ENCODE measurements at places on chromosomes 16 and 17.

DNA sequence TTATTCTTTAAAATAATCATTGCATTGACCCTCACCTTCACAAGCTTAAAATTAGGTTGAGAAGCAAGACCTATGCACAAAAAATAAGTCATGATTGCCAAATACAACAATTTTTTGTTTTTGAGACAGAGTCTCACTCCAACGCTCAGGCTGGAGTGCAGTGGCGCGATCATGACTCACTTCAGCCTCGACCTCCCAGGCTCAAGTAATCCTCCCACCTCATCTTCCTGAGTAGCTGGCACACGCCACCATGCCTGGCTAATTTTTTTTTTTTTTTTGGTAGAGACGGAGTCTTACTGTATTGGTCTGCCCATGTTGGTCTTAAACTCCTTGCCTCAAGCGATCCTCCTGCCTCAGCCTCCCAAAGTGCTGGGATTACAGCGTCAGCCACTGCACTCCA, 24.2 kb downstream of the ZNF652 start:
- peak overlapping the region; percentile 46 for H3K27ac ChIP-seq
- no peak for DNase-seq
- H3K4me1 ChIP-seq, result no peaks in the 10 kb centered on the region
- H3K27me3 ChIP-seq, result no peaks in the 10 kb centered on the region
- no peaks in the 10 kb centered on the region for H3K36me3 ChIP-seq

DNA sequence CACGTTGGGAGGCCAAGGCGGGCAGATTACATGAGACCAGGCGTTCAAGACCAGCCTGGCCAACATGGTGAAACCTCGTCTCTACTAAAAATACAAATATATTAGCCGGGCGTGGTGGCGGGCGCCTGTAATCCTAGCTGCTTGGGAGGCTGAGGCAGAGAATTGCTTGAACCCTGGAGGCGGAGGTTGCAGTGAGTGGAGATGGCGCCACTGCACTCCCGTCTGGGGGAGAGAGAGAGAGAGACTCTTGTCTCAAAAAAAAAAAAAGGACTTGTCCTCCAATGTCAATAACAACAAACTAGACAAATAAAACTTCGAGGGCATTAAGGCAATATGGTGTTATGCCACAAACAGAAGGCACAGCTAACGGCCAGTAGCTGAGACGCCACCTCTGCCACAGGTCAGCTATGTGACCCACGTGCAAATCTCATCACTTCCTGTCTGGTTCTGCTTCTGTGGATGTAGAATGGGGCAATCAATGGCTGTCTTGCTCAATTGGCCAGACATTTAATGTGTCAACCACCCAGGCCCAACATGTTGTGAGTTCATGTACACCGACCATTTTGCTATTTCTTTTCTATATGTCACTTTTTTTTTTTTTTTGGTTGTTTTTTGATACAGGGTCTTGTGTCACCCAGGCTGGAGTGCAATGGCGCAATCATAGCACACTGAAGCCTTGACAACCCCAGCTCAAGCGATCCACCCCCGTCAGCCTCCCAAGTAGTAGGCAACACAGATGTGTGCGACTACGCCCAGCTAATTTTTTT, 834 bp upstream of the TXNDC11 start:
- DNase-seq, result peak; percentile 17
- peaks cover 6% of the 10 kb centered on the region for H3K4me1 ChIP-seq
- H3K4me3 ChIP-seq, result peak overlapping the region; percentile 72
- peak overlapping the region; percentile 78 for H3K27ac ChIP-seq
- no peaks in the 10 kb centered on the region for H3K36me3 ChIP-seq

- H3K4me3 ChIP-seq, result no peak overlapping the region
- H3K4me1 ChIP-seq, result no peaks in the 10 kb centered on the region
- H3K27ac ChIP-seq, result no peak overlapping the region
- no peaks in the 10 kb centered on the region for H3K27me3 ChIP-seq
Observed at GRCh38 chr17:1597861-1598342, 30.7 kb downstream of the SLC43A2 start.

DNA sequence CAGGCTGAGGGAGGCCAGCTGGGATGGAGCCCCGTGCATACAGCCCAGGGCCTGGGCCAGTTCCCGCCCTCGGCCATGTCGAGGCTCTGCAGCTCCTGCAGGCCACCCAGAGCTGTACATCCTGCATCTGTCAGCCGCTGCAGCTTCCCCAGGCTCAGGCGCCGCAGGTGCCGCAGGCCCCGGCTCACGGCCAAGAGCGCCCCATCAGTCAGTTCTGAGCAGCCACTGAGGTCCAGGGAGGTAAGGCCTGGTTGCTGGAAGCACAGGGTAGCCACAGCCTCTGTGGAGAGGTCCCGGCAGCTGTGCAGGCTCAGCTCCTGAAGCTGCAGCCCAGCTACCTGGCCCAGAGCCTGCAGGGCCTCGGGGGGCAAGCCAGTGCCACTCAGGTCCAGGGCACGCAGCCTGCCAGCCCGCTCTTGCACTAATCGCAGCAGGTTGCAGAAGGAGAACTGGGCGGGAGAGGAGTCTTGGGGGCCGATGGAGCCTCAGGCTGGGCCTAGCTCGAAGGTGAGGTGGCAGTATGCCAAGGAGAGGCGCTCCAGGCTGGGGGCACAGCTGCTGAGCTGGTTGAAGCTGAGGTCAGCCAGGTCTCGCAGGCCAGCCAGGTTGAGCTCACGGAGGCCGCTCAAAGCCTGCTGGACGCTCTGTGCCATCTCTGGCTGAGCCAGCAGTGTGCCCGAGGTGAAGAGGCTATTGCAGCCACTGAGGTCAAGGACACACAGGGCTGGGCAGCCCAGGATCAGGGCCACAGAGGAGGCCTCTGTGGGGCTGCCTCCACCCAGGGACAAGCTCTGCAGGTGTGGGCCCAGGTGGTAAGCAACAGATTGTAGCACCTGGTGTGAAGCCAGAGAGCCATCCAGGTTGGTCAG, 11.4 kb downstream of the ELMO3 start:
- H3K27ac ChIP-seq, result no peak overlapping the region
- H3K4me1 ChIP-seq, result peaks cover 11% of the 10 kb centered on the region
- DNase-seq, result no peak
- no peaks in the 10 kb centered on the region for H3K36me3 ChIP-seq
- H3K4me3 ChIP-seq, result no peak overlapping the region

DNA sequence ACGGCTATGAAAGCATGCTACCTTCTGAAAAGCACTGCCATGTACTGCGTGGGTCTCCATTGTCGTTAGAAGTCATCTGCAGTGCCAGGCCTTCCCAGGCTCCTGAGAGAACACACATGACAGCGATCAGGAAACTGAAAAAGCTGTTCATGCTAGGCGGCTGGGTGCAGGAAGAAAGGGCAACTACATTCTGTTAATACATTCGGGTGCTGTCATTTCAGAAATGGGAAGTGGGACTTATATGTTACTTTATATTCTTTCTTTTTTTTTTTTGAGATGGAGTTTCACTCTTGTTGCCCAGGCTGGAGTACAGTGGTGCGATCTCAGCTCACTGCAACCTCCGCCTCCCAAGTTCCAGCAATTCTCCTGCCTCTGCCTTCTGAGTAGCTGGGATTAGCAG, 19.9 kb downstream of the CFAP20 start:
- H3K36me3 ChIP-seq, result peaks cover 12% of the 10 kb centered on the region
- H3K27ac ChIP-seq, result no peak overlapping the region
- no peaks in the 10 kb centered on the region for H3K27me3 ChIP-seq
- H3K4me3 ChIP-seq, result no peak overlapping the region
- no peak for DNase-seq

- H3K27me3 ChIP-seq, result no peaks in the 10 kb centered on the region
- no peak overlapping the region for H3K4me3 ChIP-seq
- peak overlapping the region; percentile 80 for H3K27ac ChIP-seq
- H3K4me1 ChIP-seq, result no peaks in the 10 kb centered on the region
- peak; percentile 75 for DNase-seq
Observed at GRCh38 chr17:64190472-64190871, 60.5 kb upstream of the ERN1 start.

DNA sequence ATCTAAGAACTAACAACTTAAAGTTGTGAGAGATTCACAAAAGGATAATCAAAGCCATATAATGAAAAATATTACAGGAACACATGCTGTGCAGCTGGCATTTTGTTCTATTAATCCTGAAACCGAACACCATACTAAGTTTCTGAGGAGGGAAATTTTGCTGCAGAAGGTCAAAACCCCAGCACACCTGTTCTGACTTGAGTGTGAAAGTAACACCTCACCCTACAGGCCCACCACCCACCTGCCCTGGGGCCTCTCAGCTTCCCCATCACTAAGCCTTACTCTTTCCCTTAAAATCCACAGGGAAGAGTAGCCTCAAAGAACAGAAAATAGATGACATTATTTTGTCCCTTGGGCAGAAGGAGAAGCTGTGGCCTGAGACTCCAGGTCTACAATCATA, 44.8 kb downstream of the STAT5A start:
- H3K36me3 ChIP-seq, result peaks cover 40% of the 10 kb centered on the region
- H3K27ac ChIP-seq, result no peak overlapping the region
- no peak for DNase-seq
- H3K27me3 ChIP-seq, result no peaks in the 10 kb centered on the region
- H3K4me1 ChIP-seq, result peaks cover 14% of the 10 kb centered on the region

- no peaks in the 10 kb centered on the region for H3K36me3 ChIP-seq
- H3K27ac ChIP-seq, result no peak overlapping the region
- no peaks in the 10 kb centered on the region for H3K4me1 ChIP-seq
- no peak overlapping the region for H3K4me3 ChIP-seq
- H3K27me3 ChIP-seq, result no peaks in the 10 kb centered on the region
Observed at GRCh38 chr17:61427567-61427966, 24.7 kb upstream of the TBX4 start.

DNA sequence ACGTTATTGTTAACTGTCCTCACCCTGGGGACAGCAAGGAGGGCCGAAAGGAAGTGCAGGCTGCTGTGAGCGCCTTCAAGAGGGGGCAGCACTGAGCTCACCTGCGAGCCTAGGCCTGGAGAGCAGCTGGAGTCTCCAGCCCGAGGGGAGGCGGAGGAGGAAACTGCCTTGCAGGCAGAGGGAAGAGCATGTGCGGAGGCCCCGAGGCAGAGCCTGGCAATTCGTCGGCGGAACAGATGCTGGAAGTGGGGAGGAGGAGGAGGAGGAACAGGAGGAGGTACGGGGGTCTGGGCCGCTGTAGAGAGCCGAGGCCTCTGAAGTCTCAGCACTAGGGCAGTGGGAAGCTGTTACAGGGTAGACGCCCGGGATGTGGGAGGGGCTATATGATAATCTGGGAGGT, 49.6 kb upstream of the PLCG2 start:
- H3K27ac ChIP-seq, result no peak overlapping the region
- H3K4me1 ChIP-seq, result peaks cover 10% of the 10 kb centered on the region
- DNase-seq, result no peak
- H3K27me3 ChIP-seq, result no peaks in the 10 kb centered on the region

GRCh38 chr17:1904273-1905182, 74.7 kb downstream of the RPA1 start:
- peaks cover 2% of the 10 kb centered on the region for H3K36me3 ChIP-seq
- DNase-seq, result no peak
- no peak overlapping the region for H3K4me3 ChIP-seq
- H3K27me3 ChIP-seq, result no peaks in the 10 kb centered on the region
- H3K4me1 ChIP-seq, result peaks cover 19% of the 10 kb centered on the region

GRCh38 chr17:57607553-57608120, 137.5 kb downstream of the CCDC182 start:
- no peaks in the 10 kb centered on the region for H3K36me3 ChIP-seq
- peaks cover 75% of the 10 kb centered on the region for H3K4me1 ChIP-seq
- no peak for DNase-seq
- H3K4me3 ChIP-seq, result no peak overlapping the region

GRCh38 chr17:39666231-39666600, 1.1 kb downstream of the TCAP start:
- peaks cover 10% of the 10 kb centered on the region for H3K4me1 ChIP-seq
- H3K36me3 ChIP-seq, result peaks cover 10% of the 10 kb centered on the region
- no peak overlapping the region for H3K4me3 ChIP-seq
- H3K27ac ChIP-seq, result no peak overlapping the region
- H3K27me3 ChIP-seq, result no peaks in the 10 kb centered on the region

- no peak overlapping the region for H3K27ac ChIP-seq
- H3K4me3 ChIP-seq, result no peak overlapping the region
- no peaks in the 10 kb centered on the region for H3K4me1 ChIP-seq
- H3K27me3 ChIP-seq, result no peaks in the 10 kb centered on the region
- DNase-seq, result no peak
- H3K36me3 ChIP-seq, result no peaks in the 10 kb centered on the region
Observed at GRCh38 chr16:87692176-87692575, 73.6 kb downstream of the KLHDC4 start.

GRCh38 chr17:19388791-19389785, 2.1 kb upstream of the MFAP4 start:
- no peaks in the 10 kb centered on the region for H3K27me3 ChIP-seq
- DNase-seq, result no peak
- H3K36me3 ChIP-seq, result peaks cover 5% of the 10 kb centered on the region
- H3K4me3 ChIP-seq, result no peak overlapping the region
- H3K27ac ChIP-seq, result peak overlapping the region; percentile 98

DNA sequence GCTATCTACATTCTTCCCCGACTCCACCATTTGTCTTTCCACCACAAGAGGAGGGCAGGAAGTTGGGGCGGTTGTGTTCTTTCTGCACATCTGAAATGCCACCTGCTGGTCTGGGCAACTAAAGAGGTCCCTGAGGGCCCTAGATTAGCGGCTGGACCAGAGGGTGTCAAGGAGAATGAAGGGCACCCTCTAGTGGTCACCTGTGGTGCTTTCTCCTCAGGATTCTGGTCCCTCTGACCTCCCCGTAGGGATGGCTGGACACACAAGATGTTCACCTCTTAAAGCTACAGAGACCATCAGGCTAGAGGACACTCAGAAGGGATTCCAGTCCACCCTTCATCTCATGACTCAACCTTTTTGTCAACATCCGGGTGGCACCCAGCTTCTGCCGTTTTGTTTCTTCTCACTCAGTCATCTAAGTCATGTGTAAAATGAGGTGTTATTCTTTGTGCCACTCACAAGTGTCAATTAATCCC, 2.9 kb upstream of the SCIMP start:
- H3K4me1 ChIP-seq, result no peaks in the 10 kb centered on the region
- no peaks in the 10 kb centered on the region for H3K36me3 ChIP-seq

DNA sequence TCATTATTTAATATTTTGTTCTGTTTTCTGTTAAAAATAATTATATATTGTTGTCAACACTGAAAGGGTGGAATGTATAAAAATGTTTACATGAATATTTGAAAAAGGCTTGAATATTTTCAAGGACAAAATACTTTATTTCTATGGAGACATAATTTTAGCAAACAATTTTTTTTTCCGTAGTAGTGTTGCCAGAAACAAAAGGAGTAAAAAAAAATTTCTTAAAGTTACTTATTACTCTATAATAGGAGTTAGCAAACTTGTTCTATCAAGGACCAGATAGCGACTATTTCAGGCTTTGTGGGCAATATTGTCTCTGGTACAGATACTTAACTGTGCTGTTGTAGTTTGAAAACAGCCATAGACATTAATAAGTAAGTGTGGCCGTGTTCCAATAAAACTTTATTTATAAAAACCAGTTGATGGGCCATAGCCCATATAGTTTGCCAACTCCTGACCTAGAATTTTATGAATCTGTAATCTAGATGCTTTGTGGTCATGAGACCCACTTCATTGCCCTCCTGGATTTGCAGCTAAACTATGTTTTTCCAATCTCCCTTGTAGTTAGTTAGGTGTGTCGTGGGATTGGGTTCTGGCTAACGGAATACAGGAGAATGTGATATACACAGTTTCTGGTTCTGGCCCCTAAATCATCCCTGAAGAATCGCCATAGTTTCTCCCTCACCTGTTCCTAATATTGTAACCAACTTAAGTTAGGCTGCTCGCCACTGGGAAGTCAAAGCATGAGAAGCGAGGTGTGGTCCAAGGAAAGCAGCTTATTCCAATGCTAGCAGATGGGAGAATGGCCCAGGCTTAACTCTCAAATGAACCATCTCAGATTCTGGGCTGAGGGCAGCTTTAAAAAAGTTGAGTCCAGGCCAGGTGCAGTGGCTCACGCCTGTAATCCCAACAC, 153.6 kb downstream of the ABCA8 start:
- H3K4me3 ChIP-seq, result no peak overlapping the region
- no peak for DNase-seq
- no peaks in the 10 kb centered on the region for H3K36me3 ChIP-seq

Measured in SK-N-SH (cell line).